Stimulated activated CD8-positive, alpha-beta memory T cell treated with anti-CD3 and anti-CD28 coated beads, Interleukin-7, amount 100 ng/mL, for 48 hours (primary cell): ENCODE measurements at places on chromosomes 2 and 18.

DNA sequence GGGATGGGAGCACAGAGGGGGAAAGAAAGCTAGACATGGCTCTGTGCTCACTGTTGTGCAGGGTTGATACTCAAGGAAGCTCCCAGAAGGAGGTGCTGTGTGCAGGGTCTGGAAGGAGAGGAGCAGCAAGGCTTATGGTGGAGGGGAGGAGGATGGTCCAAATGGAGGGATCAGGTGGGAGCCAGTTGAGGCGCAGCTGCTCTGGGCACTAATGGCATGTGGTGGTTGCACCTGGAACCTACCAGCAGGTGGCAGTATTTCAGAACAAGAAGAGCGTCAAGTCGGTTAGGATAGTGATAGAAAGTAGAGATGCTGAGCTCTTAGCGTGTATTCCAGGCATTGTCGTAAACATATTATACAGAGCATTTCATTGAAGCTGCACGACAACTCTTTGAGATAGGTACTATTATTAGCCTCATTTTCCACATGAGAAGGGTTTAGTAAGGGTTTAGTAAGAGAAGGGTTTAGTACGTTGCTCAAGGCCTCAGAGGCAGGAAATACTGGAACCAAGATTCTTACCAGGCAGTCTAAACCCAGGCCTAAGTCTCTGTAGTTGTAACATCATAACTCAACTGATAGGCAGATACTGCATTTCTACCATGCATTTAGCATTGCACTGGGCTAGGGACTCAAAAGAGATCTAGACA is 223.7 kb downstream of the CYP26B1 start:
- DNase-seq: no peak

DNA sequence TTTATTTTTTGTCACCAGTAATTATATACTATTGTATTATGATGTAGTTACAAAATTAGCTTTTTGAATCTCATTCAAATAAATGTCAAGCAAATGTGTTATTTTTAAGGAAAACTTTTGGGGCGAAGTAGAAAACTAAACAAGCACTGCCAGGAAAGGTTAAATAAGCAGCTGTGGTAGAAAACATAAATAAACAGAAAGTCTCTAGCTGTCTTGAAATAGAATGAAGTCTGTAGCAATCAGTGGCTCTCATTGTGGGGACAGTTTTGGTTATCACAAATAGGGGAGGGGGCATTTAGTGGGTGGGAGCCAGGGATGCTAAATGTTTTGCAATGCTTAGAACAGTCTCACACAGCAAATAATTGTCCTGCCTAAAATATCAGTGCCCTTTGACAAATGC is 3.4 kb downstream of the INSIG2 start:
- no peak for DNase-seq

GRCh38 chr2:53655256-53655655 is 112.3 kb upstream of the CHAC2 start:
- no peak for DNase-seq

DNA sequence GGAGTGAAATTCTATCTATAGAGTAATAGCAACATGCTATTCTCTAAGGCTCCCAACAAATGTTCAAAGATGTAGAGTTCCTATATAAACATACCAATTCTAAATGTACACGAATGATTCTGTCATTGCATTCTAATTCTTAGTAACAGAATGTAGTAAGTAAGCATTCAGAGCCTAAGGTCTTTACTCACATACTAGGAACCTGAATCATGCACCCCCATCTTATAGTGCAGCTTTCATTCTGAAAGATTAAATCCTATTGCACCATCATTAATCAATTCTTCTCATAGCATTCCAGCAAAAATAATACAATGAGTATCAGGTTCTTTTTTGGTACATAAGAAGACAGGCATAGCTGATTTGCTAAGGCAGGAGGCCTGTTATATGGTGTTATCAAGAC is 230.0 kb downstream of the NCKAP5 start:
- DNase-seq: no peak

GRCh38 chr18:63253014-63253413 is 66.6 kb downstream of the BCL2 start:
- DNase-seq: no peak

DNA sequence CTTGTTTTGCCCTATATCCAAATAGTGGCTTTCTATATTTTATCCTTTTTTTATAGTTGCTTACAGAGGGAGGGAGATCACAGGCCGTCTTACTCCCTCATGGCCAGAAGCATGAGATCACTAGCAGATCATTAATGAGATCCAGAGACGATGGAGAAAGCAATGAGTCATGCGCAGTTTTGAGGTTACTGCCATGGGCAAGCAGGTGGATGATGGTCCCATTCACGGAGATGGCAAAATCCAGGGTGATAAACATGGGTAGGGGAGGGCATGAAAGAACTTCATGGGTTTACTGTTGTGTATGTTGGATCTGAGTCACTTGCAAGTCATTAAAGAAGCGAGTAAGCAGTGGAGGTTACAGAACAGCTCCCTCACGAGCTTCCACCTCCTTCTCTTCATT is 60.4 kb downstream of the C18orf63 start:
- DNase-seq: no peak

GRCh38 chr2:68463287-68463877 is 3.7 kb downstream of the FBXO48 start:
- no peak for DNase-seq

DNA sequence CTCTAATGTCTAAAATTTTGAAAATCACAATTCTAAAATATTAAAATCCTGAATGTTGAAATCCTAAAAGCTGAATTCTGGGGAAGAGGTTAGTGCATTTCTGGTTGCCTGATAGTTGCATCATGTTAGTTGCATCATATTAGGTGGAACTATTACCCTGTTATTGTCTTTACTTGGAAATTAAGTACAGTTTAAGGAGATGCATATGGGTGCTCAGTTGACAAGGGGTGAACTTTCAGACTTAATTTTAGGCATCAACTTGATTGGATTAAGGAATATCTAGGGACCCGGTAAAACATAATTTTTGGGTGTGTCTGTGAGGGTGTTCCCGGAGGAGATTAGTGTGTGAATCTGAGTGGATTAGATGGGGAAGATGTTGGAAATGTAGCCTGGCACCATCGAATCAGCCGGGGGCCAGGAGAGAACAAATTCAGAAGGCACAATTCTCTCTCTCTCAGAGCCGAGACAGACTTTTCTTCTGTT is 409.8 kb downstream of the PLCL1 start:
- DNase-seq: no peak

- DNase-seq: no peak
Measured at GRCh38 chr2:105442056-105442455, 43.2 kb upstream of the FHL2 start.

DNA sequence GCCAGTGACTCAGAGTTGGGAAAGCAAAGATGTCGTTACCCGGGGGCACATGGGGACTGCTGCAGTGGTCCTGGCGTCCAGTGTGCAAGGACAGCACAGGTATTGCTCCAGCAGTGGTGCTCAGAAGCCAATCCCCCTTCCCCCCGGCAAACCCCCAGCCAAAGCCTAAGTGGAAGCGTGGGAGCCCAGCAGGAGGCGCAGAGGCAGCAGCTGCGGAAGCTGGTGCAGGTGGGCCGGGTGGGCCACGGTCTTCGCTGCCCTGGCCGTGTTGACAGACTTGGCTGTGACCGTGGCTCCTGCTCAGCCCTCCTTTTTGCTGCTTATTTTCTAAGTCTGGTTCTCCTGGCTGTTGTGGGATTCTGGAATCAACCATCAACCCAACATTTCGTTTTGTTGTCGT is 369.8 kb upstream of the ST6GAL2 start:
- no peak for DNase-seq

GRCh38 chr18:48161911-48162698 is 231.6 kb upstream of the SMAD2 start:
- DNase-seq: no peak

DNA sequence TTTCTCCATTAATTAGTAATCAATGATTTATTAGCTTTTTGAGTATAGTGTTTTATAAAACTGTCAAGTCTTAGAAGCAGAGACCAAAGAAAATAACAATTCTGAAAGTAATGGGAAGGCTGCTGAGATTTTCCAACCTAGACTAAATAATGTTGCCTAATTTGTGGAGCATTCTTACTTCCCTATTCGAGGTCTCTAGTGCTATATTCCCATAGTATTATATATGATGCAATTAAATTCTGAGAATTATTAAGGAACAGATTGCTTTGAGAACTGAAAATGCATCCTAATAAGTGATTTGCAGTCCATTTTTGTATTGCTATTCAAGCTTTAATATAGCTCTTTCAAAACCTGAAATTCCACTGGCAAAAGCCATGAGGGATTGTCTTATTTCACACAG is 27.7 kb upstream of the DOCK10 start:
- no peak for DNase-seq

DNA sequence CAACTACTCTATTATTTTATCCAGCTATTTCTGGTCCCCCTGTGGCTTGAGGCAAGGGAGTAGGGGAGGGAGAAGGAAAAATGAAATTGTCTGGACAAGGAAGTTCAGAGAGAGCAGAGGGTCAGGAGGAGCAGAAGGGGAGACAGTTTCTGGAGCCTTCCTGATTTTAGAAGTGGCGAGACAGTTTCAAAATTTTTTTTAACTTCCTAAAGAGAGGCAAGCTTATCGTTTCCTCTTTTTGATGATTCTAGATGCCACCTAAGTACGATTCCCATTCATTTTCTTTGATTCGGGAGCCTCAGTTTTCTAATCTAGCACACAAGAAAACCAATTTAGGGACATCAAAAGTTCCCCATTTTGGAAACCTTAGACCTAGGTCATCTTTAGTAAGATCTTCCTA is 96.9 kb upstream of the B3GNT2 start:
- DNase-seq: no peak

DNA sequence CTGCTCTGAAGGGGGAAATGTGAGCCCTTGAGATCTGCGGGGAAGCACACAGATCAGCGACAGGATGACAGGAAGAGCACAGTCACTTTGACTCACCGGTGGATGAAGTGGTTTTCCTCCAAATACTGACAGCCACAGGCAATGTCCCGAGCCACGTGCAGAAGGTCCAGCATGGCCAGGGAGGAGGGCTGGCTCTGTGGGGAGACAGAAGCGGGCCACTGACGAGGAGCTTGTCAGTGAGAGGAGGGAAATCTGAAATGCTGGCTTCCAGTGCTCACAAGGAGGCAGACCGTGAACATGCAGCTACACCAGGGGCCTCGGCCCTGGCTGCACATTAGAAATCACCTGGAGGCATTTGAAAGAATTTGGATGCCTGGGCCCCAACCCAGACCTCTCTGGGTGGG is 98.7 kb downstream of the CLIP4 start:
- no peak for DNase-seq

DNA sequence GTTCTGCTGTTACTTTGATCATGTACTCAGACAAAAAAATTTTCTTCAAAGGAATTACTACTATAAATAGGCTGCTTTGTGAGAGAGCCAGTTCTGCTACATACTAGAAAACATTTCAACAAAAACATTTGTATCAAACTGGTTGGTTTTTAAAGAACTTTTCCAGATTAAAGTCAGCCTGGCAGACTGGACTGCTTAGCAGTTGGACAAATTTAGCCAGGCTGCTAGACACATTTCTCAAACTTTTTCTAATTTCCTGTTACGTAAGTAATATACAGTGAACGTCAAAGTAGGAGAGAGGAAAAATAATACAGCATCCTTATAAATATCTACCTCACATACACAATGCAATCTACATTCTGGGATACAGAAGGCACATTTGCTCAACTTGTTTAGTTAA is 109.5 kb downstream of the SP3 start:
- DNase-seq: no peak

DNA sequence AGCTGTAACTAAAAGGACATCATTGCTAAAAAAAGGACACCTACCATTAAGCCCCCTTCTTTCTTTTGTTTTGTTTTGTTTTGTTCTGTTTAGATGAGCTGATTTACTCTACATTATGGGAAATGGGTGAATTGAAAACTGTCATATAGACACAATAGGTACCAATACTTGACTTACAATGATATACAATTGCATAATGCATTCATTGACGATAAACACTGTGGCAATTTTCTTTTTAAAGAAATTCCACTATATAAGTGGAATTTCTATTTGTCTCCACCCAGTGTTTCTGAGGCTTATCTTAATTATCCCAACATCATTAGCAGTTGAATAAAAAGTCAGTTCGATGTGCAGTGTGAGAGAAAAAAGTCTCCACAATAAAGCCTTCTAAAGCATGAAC is 282.1 kb downstream of the BCL2 start:
- DNase-seq: no peak

- no peak for DNase-seq
Measured at GRCh38 chr18:39701839-39702238, 2136.2 kb upstream of the CELF4 start.

DNA sequence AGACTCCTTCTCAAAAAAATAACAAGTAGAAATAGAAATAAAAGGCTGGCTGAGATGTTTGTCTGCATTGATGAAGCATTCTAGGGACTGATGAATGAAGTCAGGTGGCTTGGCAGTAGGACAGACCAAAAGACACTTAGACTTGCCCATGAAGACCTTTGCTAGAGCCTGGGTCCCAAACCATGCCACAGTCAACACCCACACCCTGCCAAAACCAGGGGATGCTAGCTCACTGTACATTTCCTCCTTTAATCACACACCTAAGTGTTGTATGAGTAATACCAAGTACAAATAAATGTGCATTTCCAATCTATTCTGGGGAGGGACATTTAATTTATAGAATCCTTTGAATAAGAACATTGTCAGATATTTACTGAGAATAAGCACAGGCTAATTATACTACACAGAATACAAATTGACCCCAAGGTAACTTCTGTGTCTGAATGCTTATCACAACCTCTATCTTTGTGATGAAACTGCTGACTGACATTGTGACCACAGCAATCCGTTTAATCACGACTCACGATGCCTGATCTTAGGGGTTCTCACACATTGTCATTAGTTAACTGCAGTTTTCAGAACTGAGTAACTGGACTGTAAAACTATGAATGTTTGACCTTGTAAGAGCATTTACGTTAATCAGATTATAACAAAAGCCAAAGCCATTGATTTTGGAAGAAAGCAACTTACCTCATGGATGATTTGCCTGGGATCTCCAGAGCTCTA is 10.5 kb upstream of the NOL10 start:
- no peak for DNase-seq

- no peak for DNase-seq
Measured at GRCh38 chr2:211144078-211144477, 587.7 kb downstream of the CPS1 start.

GRCh38 chr2:241931084-241931975 is 61.8 kb downstream of the RTP5 start:
- DNase-seq: no peak

DNA sequence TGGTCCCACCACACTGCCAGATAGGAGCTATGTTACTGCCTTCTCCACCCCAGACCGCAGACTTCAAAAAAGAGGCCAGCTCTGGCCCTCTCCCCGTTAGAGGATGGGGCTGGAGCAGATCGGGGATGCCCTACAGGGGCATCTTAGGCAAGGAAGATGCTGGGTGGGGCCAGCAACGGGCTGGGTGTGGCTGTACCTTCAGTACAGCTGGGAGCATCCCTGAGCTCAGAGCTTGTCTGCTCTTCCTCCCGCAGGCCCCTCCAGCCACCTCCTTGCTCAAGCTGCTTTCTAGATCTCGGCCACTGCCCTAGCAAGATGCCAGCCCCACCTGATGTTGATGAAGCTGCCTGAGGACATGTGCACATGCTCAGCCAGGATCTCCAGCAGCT is 9.8 kb downstream of the PTPRN start:
- DNase-seq: no peak

DNA sequence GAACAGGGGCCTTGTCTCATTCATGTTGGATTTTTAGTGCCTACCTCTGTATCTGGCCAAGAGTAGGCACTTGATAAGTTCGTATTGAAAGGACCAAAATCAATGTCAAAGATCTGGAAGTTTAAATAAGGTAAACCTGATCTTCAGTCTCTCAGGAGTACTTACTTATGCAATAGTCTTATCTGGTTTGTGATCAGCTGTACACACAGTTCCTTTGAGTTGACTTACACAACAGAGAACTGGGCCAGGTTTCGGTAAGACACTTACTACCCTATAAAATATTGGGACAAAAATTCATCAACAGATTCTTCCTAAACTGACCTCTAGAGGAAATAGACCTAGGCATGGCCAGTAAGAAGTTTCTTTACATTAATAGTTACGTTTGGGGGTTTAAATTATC is 113.6 kb upstream of the NXPH2 start:
- DNase-seq: no peak
